Tibial artery (tissue), 4 donors: ENCODE measurements at places on chromosomes 11 and 22.
A peak's percentile ranks its signal among the peaks of the same experiment; 100 is the strongest.

DNA sequence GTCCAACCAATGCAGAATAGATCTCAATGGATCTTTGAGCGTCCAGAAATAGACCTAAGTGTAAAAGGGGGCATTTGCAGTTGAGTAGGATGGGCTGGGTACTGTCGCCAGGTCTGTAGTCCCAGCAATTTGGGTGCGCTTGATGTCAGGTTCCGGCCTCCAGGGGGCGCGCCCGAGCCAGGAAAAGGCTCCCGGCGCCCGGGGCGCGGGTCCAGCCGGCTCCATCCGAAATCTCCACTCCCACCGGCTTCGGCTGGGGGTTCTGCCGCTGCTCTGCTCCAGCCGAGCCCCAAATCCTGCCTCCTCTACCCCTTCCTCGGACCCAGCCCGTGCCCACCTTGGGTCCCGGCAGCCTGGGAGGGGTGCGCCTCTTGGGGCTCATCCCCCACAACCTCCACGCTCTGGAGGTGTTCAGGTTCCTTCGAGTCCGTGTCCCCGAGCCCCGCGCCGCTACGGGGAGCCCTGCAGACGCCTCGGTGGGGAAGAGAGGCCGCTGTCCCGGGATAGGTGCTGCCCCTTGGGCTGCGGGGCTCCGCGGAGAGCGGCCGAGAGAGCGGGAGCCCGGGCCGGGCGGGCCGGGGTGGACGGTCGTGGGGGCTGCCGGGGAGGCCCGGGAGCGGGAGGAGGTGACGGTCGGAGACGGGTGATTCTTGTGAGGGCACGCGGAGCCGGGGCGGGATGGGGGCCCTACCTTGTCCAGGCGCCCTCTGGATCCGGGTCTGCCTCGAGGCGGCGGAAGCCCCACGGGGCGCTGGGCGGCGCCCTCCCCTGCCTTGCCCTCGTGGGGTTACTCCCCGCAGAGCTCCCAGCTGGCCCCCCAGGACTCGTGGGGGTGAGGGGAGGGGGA, 13.0 kb upstream of the CYB5R3 start:
- peak; percentile 89 for DNase-seq

- no peak for DNase-seq
Observed at GRCh38 chr11:88704485-88704884, 361.3 kb downstream of the GRM5 start.

DNA sequence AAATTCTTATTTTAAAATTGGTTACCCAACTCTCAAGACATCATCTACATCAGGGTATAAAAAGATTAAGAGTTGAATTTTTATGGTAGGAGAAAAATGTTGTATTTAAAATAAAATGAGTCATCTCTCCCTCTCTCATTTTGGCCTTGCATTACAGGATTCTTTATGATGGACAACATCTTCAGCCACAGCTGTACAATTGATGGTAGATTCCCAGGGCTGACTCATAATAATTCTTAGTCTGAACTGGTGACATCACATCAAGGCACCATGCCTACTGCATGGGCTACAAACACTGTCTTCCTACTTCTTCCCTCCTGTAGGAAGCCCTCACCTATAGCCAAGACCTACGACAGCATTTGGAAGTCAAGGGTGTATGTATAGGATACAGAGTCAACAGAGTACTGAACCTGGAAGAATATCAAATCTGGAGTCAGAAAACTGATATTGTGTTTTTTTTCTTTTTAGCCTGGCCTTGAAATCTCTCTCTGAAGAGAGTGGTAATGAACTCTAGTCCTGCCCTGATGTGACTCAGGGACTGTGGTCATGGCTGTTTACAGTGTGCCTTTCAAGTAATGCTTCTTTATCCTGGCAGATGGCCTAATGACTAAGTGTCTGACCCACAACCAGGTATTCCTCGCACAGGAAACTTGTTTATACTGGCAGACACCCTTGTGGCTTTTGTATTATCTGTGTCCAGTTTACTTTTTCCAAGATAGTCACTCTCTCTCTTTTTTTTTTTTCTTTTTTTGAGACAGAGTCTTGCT, 32.5 kb downstream of the MRGPRX2 start:
- DNase-seq: no peak

DNA sequence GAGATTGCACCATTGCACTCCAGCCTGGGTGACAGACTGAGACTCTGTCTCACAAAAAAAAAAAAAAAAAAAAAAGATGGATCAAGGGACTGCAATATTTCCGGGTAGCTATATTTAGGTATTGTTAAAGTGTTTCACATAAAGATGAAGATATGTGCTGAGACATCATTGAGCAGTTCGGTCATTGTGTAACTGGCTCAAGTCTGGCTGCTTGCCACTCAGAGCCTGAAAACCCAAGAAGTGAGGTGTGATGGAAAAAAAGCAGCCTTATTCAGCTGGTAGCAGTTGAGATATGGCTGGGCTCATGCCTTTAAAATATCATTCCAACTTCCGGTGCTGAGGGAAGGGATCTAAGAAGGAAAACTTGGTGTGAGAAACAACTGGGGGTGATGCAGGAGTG, 46.9 kb downstream of the LUZP2 start:
- DNase-seq: no peak

GRCh38 chr22:48284671-48285070, 1522.2 kb downstream of the TBC1D22A start:
- no peak for DNase-seq

DNA sequence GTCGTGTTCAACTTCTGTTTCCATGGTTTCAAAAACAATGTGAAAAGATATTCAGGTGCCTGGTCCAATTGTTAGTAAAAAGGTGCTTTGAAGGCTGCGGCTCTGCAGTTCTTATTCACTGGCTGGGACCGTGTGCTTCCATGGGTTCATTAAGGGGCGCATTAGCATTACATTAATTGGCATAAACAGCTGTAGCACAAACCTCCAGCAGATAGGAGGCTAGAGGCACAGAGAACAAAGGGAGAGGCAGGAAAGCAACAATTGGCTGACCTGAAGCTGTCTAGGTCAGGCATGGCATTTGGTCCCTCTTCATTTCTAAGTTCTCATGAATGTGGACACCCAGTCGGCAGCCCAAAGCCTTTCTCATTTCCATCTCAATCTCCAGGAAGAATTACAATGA, 16.6 kb downstream of the PAK1 start:
- no peak for DNase-seq

GRCh38 chr22:48091060-48091650, 1328.7 kb downstream of the TBC1D22A start:
- no peak for DNase-seq

GRCh38 chr11:72629266-72629665, 45.0 kb downstream of the PDE2A start:
- peak; percentile 76 for DNase-seq

- no peak for DNase-seq
Observed at GRCh38 chr11:89235083-89235482, 57.4 kb downstream of the TYR start.

- DNase-seq: no peak
Observed at GRCh38 chr22:48440176-48440575, 1387.5 kb downstream of the BRD1 start.

DNA sequence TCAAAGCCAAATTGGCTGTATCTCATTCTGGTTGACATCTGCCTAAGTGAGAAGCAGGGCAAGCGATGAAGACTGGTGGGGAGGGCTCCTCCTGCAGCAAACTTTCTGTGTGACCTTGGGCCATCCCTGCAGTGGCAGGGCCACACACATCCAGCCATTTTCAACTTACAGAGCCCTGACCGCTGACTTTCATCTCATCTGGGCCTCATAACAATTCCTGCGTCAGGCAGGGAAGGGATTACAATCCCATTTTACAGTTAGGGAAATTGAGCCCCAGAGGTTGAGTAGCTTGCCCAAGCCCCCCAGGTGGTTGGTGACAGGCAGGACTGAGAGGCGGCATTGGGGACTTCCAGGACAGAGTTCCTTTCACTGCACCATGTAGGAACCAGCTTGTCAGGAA, 21.9 kb downstream of the TPBGL start:
- no peak for DNase-seq

DNA sequence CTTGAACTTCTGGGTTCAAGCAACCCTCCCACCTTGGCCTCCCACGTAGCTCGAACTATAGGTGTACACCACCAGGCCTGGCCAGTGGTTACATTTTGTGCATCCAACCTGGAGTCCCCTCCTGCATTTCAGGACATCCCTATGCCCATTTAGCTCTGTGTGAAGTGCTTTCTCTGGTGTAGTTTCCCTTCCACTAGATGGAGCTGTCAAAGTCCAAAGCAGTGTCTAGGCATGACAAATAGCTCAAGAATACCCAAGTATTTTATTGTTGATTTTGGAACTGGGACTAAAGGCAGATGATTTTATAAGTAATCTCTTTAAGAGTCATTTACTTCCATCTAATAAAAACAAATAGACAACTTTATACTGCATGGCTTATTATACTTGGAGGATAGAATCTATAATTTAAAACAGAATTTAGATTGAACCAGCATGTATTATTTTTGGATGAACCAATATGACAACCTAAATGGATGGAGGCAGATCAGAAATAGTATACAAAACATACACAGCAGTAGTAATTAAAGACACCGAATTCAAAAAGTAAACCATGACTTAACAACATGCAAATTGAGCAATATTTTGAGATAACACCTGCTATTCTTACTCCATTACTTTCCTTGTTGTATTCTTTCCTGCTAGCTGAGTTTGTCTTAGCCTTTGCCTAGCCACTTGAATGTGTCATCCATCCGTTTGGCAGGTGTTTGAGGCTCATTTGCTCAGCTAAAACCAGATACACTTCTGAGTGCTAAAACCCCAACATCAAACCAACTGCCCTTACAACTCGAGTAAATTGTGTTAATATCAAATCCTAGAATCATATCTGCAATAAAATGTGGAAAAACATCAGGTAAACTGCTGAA, 37.7 kb downstream of the EIF4ENIF1 start:
- no peak for DNase-seq

GRCh38 chr11:20489948-20490347, 102.4 kb downstream of the PRMT3 start:
- no peak for DNase-seq

- DNase-seq: no peak
Observed at GRCh38 chr22:46797355-46797754, 34.9 kb downstream of the TBC1D22A start.

- no peak for DNase-seq
Observed at GRCh38 chr11:60985991-60986915, 14.8 kb downstream of the CD6 start.

DNA sequence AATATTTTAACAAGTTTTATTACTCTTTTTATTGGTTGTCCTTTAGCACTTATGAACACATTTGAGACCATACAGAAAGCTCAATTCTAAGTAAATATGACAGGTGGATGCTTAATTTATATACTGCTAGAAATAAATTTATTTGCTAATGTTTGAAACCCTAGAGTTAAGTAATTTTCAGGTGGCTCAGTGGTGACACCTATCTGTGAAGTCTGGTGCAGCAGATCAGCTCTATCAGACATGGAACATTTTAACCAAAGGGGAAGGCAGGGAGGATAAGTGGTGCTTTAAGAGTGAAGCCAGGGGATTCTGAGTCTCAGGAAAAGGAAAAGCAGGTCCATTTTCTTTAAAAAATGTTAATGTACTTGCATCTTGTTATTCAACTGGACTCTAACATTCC, 175.8 kb downstream of the DSCAML1 start:
- no peak for DNase-seq

DNA sequence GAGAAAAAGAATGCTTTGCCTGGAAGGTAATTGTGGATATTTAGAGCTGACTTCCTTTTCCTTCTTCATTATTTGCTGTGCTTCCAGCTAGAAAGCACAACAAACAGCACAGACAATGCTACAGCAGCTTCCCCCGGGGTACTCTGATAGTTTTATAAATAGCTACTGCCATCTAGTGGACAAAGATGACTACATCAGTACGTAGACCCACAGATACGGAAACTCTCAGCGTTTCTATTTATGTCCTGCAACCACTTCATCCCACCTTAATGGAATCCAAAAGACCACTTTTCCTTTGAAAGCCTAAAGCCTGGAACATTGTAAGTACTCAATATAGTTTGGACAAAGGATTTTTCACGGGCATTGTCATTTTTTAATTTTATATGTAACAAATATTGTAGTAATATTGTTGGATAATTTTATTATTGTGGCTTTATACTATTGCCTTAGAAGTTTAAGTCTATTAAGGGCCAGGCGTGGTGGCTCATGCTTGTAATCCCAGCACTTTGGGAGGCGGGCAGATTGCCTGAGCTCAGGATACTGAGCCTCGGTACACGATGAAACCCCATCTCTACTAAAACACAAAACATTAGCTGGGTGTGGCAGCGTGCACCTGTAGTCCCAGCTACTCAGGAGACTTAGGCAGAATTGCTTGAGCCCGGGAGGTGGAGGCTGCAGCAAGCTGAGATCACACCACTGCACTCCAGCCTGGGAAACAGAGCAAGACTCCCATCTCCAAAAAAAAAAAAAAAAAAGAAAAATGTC, 7.5 kb downstream of the HSPA8 start:
- DNase-seq: no peak

DNA sequence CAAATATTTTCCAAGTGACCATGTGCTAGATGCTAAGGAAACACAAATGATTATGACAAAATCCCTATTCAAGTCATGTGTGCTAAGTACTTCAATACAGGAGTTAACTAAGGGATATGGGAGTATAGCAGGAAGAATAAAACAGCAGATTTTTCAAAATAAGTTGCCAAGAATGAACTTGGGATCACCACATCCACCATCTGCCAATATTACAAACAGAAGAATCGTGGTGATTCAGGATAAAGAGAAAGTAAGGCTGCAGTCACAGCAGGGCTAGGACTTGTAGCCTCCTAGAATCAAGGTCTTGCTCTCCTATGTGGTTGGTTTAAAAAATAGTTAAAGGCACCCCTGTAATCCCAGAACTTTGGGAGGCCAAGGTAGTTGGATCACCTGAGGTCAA, 34.3 kb downstream of the MRTFA start:
- DNase-seq: no peak

DNA sequence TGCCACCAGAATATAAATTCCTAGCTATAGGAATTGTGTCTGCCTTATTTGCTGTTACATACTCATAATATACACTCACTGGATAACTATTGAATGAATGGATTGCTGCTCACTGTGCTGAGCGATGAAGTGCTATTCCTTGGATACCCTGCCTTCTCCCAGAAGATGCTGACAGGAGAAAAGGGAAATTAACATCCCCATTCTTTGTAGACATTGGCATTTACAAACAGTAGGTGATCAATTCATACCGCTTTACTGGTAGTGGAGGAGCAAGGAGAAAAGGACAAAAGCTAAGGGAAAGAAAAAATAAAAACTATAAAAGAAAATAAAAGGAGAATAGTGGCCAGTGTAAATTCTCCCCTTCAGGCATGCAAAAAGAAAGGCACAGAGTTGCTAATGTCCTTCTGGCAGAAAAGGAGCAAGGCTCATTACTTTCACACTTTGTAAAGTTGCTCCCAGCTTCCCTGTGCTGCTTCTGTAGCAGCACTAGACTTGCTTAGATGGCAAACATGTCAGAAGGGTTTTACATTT, 183.0 kb downstream of the LUZP2 start:
- DNase-seq: no peak

- DNase-seq: no peak
Observed at GRCh38 chr11:80593648-80594374, 1153.0 kb upstream of the TENM4 start.

- no peak for DNase-seq
Observed at GRCh38 chr11:71194710-71195109, 57.7 kb downstream of the SHANK2 start.

GRCh38 chr11:69151836-69152235, 3.9 kb upstream of the SMIM38 start:
- DNase-seq: no peak

GRCh38 chr11:128181088-128181480, 406.3 kb downstream of the ETS1 start:
- DNase-seq: no peak

GRCh38 chr11:9250139-9250582, 15.0 kb downstream of the DENND5A start:
- no peak for DNase-seq

GRCh38 chr11:115761348-115761747, 257.1 kb upstream of the CADM1 start:
- DNase-seq: no peak
